ENCODE measurements at places on chromosomes 2 and 18. TPM values are rescaled to one million over a fixed set of nuclear protein-coding genes. Genes with fewer than 3 reads are reported as not detected.

DNA sequence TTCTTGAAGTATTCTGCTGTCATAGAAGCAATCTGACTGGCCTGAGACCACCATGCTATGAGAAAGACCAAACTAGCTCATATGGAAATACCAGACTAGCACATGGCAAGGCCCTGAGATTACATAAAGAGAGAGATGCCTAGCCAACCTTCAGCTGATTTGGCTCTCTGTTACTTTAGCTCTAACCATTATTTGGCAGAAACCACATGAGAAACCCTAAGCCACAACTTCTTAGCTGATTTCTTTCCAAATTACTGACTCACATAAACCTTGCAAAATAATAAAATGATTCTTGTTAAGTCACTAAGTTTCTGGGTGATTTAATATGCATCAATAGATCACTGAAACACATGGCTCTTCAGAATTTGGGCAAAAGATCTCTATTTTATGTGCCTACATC is 295.0 kb upstream of the ZNF521 start:
- DNase-seq: no peak

TEX44 gene
- total RNA-seq: not detected

BMP10 gene
- total RNA-seq: not detected

KCNE4 gene
- 0.26 TPM for total RNA-seq

CCDC68 gene
- total RNA-seq: 4.2 TPM

- no peak for DNase-seq
Measured at GRCh38 chr18:43009674-43010073, 105.8 kb downstream of the RIT2 start.
